Activated T-cell treated with anti-CD3 and anti-CD28 coated beads for 48 hours (primary cell): ENCODE measurements at places on chromosomes 5 and 9.

DNA sequence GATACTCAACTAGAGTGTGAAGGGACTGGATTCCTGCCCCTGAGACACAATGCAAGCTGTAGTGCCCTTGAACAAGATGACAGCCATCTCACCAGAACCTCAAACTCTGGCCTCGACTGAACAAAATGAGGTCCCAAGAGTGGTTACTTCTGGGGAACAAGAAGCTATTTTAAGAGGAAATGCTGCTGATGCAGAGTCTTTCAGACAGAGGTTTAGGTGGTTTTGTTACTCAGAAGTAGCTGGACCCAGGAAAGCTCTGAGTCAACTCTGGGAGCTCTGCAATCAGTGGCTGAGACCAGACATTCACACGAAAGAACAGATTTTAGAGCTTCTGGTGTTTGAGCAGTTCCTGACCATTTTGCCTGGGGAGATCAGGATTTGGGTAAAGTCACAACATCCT is 2.4 kb downstream of the ZNF483 start:
- no peak for DNase-seq

- no peak for DNase-seq
These were observed 3.6 kb upstream of the RASGEF1C start for GRCh38 chr5:180212363-180213255.

- DNase-seq, result no peak
These were observed 143.0 kb upstream of the PRLR start for GRCh38 chr5:35373249-35373648.

DNA sequence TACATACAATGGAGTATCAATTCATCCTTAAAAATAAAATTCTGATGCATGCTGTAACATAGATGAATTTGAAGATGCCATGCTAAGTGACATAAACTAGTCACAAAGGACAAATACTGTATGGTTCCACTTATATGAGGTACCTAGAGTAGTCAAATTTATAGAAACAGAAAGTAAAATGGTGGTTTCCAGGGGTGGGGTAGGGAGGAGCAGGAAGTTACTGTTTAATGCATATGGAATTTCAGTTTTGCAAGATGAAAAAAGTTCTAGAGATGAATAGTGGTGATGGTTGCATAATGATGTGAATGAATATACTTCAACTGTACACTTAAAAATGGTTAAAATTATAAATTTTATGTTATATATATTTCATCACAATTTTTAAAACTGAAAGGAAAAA is 57.3 kb upstream of the FNIP1 start:
- DNase-seq, result no peak

DNA sequence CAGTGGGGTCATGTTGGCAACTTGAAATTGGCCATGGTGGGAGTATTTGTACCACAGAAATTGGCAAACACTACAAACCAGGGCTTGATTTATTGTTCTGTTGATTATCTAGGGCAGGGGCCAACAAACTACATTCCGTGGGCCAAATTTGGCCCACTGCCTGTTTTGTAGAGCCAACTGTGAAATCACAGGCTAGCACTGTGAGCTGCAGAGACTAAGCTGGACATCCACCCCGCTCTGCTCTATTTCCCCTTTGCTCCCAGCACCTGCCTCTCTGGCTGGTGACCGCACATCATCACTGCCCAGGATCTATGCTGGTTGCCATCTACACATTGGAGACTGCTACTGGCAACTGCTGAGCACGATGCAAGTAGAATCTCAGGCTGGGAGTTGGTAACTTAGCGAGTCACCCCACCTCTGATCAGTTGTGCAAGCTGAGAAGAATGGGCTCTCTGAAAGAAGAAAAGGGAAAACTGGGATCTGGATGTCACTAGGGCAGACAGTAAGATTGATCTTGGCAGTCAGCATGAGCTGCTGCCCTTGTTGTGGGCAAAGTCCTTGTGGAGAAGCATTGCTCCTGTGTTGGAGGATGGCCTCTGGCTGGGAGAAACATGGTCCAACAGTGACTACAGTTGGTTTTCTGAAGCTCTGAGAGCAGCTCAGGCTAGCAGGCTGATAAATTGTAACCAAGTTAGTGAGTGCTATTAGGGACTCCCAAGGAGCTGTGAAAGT is 144.7 kb upstream of the RAD23B start:
- no peak for DNase-seq

DNA sequence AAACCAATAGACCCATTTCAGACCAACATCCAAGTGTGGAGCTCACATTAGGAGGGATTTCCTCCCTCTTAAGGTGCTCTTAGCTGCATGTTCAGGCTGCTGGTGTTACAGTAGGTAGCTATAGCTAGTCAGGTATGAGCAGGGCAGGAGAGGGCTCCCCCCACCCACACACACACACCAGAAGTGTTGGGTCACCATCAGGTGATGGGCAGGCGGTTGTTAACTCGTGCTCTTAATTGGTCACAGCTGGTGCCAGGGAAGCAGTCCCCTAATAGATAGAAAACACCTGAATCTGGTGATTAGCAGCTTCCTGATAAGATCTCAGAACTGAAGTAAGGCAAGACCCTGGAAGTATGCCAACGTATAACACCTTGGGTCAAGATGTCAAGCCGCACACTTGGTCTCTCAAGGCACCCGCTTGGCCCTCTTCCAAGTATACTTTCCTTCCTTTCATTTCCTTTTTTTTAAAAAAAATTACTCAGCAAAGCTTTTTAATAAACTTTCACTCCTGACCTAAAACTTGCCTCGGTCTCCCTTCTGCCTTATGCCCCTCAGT is 532.4 kb downstream of the DNAH5 start:
- DNase-seq, result no peak

DNA sequence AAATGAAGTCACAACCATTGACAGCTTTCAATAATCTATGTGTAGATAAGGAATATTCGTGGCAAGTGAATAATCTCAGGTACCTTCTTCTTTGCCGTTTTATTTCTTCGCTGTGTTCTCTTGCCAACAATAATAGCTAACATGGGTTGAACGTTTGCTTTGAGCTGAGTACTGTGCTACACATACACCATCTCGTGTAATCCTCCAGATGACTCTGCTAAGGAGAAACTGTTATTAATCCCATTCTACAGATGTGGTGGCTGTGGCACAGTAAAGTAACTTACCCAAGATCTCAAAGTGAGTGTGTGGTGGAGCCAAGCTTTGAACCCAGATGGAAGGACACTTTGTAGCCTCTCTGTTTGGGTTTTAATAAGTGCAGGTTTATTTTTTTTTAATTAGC is 179.7 kb downstream of the C9orf152 start:
- no peak for DNase-seq

DNA sequence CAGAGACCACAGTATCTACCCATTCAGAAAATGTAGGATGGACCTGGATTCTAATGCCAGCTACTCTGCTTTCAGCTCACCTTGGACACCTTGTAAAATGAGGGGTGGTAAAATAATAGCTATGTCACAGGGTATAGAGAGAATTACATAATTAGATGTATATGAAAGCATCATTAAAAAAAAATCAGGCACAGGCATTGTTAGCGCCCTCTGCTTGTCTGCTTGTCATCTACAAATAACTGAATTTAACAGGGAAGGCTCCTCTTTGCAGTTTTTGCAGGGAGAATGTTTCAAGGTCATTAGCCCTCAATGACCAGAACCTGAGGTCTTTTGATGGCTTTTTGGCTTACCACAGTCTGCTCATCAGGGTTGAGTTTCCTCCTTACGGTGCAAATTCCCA is 58.0 kb downstream of the GPR21 start:
- DNase-seq, result no peak

DNA sequence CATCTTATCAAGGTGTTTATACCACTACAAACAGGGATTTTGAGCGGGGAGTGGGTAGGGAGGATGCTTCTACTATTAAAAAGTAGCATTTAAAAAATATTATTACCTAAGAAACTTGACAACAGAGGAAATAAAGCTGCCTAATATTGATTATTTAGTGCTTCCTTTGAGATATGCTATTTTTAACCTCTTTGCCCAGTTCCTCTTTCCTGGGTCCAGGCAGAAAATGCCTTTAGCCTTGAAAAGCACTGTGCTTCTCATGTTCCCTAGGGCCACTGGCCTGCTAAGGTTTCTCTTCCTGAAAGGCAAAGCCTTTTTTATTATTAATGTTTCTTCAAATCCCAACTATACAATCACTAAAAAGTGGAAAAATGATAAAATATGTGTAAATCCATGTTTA is 217.2 kb upstream of the HAPLN1 start:
- no peak for DNase-seq

DNA sequence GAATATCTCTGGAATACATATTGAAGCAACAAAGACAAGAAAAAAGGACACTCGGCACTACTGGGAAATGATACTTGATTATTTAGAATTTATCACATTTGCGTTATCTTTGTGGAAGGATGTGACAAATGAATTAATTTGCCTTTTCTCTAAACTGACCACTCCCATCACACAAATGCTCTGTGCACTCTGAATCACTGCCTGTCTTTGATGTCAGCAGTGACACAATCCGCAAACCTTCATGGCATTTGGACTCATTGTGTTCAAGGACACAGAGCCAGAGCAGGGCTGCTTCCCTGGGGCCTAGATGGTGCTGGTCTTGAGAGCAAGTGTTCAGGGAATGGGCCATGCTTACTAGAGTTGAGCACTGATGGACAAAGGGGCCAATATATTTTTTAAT is 4.9 kb upstream of the KIF4B start:
- no peak for DNase-seq
